ENCODE measurements at places on chromosomes 3 and 15. TPM values are rescaled to one million over a fixed set of nuclear protein-coding genes. Genes with fewer than 3 reads are reported as not detected.
A peak's percentile ranks its signal among the peaks of the same experiment; 100 is the strongest.

DNA sequence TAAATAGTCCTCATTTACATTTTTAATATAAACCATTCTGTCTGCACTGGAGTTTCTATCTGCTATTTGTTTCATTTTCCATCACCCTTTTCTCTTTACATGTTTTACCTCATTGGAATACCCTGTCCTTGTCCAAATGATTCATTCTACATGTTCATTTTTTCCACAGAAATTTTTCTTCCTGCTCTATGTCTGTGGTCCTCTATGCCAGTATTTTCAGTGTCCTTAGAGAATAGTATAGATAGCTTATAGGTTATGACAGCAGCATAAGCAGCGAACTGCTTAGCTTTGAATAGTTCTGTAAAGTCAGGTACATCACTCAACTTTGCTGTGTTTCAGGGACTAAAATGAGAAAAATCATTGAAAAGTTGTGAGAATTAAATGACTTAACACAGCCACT lies 742.3 kb upstream of the CBLB start:
- H3K4me3 ChIP-seq, result no peak overlapping the region
- H3K27me3 ChIP-seq, result no peaks in the 10 kb centered on the region
- no peak for DNase-seq
- no peak overlapping the region for H3K27ac ChIP-seq
- H3K4me1 ChIP-seq, result peaks cover 3% of the 10 kb centered on the region

- no peaks in the 10 kb centered on the region for H3K36me3 ChIP-seq
- H3K27ac ChIP-seq, result no peak overlapping the region
- no peak for DNase-seq
- peaks cover 23% of the 10 kb centered on the region for H3K4me1 ChIP-seq
- no peaks in the 10 kb centered on the region for H3K27me3 ChIP-seq
- H3K4me3 ChIP-seq, result no peak overlapping the region
Observed at GRCh38 chr15:98776607-98777281, 128.4 kb downstream of the IGF1R start.

DNA sequence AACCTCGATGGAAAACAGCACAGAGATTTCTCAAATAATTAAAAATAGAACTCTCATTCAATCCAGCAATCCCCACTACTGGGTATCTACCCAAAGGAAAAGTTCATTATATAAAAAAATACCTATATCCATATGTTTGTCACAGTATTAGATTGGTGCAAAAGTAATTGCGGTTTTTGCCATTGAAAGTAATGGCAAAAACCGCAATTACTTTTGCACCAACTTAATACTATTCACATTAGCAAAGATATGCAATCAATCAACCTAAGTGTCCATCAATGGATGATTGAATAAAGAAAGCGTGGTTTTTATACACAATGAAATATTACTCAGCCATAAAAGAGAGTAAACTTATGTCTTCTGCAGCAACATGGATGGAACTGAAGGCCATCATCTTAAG lies 12.2 kb upstream of the CCDC54 start:
- H3K4me3 ChIP-seq, result no peak overlapping the region
- H3K27me3 ChIP-seq, result no peaks in the 10 kb centered on the region
- peaks cover 5% of the 10 kb centered on the region for H3K4me1 ChIP-seq
- DNase-seq, result no peak
- no peak overlapping the region for H3K27ac ChIP-seq

DNA sequence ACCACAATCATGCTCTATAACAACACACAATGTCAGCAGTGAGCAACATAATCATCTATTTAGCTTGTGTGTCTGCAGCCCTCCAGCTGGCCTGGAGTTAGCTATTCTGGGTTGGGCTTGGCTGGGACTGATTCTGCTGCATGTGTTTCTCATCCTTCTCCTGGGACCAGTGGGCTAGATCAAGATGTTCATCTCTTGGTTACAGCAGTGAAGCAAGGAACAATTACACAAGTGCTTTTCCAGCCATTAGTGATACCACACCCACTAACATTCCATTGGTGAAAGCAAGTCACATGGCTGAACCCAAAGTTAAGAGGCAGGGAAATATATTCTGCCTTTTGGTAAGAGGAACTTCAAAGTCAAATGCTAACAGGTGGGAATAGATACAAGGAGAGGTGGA lies 14.6 kb downstream of the NUDT16 start:
- H3K4me3 ChIP-seq, result no peak overlapping the region
- no peak overlapping the region for H3K27ac ChIP-seq
- no peak for DNase-seq
- H3K36me3 ChIP-seq, result no peaks in the 10 kb centered on the region
- no peaks in the 10 kb centered on the region for H3K4me1 ChIP-seq

DNA sequence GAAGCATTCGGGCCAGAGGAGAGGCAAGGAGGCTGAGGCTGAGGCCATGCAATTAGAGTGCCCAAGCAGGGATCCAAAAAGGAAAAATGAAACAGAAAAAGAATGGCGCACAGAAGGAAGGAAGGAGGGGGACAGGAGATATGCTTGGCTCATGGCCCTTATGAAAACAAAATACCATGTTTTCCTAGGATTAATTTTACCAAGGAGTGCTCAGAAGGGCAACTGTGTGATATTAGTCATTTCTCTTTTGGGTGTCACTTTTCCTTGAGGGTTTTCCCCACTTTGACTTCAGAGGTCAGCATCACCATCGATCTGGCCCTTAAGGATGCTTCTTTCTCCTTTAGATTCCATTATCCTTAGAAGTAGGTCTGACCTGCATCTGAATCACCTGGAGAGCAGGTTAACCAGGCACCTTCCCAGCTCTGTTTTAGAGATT lies 1.4 kb downstream of the PARP14 start:
- no peaks in the 10 kb centered on the region for H3K27me3 ChIP-seq
- H3K36me3 ChIP-seq, result peaks cover 5% of the 10 kb centered on the region
- no peak for DNase-seq
- peaks cover 6% of the 10 kb centered on the region for H3K4me1 ChIP-seq

DNA sequence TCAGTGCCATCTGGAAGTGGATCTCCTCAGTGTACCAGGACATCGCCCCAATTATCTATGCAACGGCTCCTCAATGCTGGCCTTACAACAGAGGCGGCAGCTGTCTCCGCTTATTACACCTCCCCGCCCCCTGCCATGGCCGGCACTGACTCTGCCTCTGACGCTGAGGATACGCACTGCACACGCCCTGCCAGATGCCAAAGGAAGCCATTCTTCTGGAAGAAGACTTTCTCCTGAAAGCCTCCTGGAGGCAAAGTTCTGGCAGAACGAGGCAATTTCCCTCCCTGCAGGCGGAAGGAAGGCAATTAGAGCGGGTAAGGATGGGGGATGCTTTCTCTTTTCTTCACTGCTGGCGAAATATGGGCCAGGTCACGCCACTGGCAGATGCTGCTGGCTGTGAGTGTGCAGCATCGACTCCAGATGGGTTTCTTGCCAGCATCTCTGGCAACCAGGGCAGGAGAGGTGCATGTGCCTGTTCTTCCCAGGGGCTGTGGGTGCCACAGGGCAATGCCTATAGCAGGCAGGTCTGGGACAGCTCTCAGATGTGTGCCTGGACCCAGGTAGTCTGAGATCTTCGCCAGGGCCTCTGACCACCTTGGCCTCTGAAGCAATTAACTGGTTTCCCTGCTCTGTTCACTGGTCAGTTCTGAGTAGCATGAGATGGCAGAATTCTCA lies 62.2 kb upstream of the MRPS22 start:
- no peaks in the 10 kb centered on the region for H3K27me3 ChIP-seq
- no peak overlapping the region for H3K4me3 ChIP-seq
- H3K36me3 ChIP-seq, result no peaks in the 10 kb centered on the region
- H3K4me1 ChIP-seq, result no peaks in the 10 kb centered on the region

DNA sequence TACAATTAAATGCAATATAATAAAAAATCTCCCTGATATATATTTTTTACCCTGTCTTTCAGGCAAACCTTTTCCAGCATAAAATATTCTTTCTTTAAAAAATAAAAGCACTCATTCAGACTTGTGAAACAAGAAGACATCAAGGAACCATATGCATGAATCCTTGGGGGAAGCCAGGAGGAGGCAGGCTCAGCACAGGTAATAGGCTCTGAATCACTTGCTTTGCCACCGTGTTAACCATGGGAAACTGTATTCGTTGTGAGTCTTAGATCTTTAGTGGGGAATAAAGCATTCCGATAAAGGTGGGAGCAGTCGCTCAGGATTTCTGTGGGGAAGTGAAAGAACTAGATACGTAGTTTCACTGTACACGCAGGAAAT lies 42.4 kb downstream of the FBN1 start:
- no peak overlapping the region for H3K27ac ChIP-seq
- H3K4me3 ChIP-seq, result no peak overlapping the region
- no peaks in the 10 kb centered on the region for H3K36me3 ChIP-seq
- DNase-seq, result peak; percentile 13

- peaks cover 5% of the 10 kb centered on the region for H3K36me3 ChIP-seq
- no peak overlapping the region for H3K4me3 ChIP-seq
- H3K27me3 ChIP-seq, result no peaks in the 10 kb centered on the region
- no peak for DNase-seq
Observed at GRCh38 chr3:86982883-86983282, 8.1 kb downstream of the VGLL3 start.

- no peak overlapping the region for H3K4me3 ChIP-seq
- H3K27me3 ChIP-seq, result no peaks in the 10 kb centered on the region
- no peaks in the 10 kb centered on the region for H3K4me1 ChIP-seq
Observed at GRCh38 chr15:29312387-29312786, 42.8 kb upstream of the NSMCE3 start.

- no peak for DNase-seq
- no peaks in the 10 kb centered on the region for H3K36me3 ChIP-seq
- no peak overlapping the region for H3K27ac ChIP-seq
- no peaks in the 10 kb centered on the region for H3K27me3 ChIP-seq
- no peaks in the 10 kb centered on the region for H3K4me1 ChIP-seq
- no peak overlapping the region for H3K4me3 ChIP-seq
Observed at GRCh38 chr15:47974724-47975123, 146.1 kb upstream of the SLC24A5 start.

DNA sequence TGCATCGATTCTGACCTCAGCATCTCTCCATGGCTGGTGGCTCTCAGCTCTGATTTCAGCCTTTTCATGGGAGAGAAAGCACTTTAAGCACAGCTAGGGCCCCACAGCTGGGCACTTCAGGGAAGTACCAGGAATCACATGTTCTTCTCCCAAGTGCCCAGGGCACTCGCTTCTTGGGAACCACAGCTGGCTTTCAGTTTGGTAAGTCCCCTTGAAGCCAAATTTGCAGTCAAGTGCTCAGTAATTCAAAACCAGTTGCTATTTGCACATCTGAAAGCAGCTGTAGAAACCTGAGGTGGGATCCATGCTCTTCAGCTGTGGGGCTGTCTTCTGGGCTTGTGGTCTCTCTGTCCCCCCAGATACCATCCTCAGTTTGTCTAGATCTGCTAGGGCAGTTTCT lies 12.8 kb downstream of the GABRA5 start:
- no peaks in the 10 kb centered on the region for H3K4me1 ChIP-seq
- H3K27ac ChIP-seq, result no peak overlapping the region
- no peaks in the 10 kb centered on the region for H3K36me3 ChIP-seq
- DNase-seq, result no peak

GRCh38 chr15:73936588-73937290 lies 10.5 kb downstream of the LOXL1 start:
- no peak overlapping the region for H3K27ac ChIP-seq

LTK gene
- total RNA-seq, result 0.38 TPM

CCR5 gene
- total RNA-seq, result not detected

RTP4 gene
- not detected for total RNA-seq

CACNA2D3 gene
- 1.8 TPM for total RNA-seq

PP2D1 gene
- not detected for total RNA-seq

FOXB1 gene
- 2.1 TPM for total RNA-seq

SYNPR gene
- 0.54 TPM for total RNA-seq

Measured in H1 (cell line).